ENCODE measurements at places on chromosomes 1 and 21.
A peak's percentile ranks its signal among the peaks of the same experiment; 100 is the strongest.

DNA sequence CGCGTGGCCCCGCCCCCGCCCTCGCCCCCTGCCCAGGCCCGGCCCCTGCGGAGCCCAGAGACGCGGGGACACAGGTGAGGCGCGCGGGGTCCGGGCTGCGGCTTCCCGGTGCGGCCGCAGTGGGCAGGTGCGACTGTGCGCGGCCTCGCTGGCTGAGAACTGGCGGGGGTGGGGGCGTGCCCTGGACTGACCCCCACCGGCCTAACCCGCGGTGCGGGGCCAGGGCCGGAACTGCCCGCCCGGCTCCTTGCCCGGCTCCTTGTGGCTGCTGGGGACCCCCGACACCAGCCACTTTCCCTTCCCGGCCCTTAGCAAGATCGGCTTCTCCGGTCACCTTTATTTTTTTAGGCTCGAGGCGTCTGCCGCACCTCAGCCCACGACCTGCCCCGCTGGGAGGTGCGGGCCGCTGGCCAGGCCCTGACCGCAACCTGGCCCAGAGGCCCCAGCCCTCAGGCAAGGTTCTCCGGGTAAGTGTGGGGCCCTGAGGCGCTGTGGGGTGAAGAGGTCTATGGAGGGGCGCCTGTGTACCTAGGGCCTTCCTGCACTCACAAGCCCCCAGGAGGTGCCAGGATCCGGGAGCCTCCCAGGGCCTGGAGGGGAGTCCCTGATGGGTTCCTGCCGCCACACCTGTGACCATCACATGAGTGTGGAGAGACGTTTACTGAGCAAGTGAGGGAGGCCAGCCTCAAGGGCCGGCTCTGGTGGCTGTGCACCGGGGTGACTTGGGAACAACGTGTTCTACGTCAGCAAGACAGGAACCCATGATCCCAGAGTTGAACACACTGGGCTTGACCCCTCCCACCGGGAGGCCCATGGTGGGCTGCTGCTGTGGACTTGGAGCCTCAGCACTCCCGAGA is at the start of gene SMIM1:
Gene SMIM1 (plus strand): TSS at position 35 of the 857 bp plus-strand sequence. CDS start 2,625 bp downstream, outside the sequence.
- no peak for DNase-seq

GRCh38 chr1:100443811-100444571 is 91.7 kb downstream of the CDC14A start:
- no peak for DNase-seq

- no peak for DNase-seq
Measured at GRCh38 chr21:42257091-42257765, 38.3 kb downstream of the ABCG1 start.

DNA sequence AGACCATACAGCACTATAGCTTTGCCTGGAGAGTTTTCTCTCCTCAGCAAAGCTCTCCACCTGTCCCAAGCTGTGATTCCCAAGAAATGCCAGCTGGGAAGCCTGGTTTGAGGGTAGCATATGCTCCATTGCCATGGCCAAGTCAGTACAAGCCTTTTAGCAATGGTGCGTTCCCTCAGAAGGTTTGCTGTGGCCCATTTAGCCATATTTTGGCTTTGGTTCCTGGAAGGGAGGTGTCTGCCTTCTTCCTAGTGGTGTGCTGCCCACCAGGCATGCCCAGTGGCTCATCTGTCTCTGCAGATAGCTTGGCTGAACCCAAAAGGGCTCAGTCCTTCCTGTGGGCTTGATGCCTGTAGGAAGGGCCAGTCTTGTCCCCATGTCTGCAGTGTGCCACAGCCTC is 32.4 kb downstream of the GALNT2 start:
- no peak for DNase-seq

DNA sequence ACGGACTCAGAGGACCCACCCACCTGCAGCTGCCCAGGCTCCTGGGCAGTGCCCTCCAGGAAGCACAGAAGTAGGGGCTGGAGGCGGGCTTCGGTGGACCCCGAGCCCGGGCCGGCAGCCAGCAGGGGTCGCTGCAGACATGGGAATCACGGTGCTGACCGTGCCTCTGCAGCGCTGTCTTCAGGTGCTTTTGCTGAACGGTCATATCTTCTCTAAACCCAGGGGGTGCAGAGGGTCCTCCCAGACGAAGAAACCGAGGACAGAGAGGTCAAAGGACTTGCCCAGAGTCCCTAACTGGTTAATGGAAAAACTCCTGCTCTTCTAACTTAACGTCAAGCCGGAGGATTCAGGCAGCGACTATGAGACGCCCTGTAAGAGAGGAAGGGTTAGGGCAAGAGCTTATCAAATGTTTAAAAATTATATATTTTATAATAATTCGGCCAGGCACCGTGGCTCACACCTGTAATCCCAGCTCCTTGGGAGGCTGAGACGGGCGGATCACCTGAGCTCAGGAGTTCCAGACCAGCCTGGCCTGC is 21.5 kb upstream of the LEFTY2 start:
- no peak for DNase-seq

DNA sequence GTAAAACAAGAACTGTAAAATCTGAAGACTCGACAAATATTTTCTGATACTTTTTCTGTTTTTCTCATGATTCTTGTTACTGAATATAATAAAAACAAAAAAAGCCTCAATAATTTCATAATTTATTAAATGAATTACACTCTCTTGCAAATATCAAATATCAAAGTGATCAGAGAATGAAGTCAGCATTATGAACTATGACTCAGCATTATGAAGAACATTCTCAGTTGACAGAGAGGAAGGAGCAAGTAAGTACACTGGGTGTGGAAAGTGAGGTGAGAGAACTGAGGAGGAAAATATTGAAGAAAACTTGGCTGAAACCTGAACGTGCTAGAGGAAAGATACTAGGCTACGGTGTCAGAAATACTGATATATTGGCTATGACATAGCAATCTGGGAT is 529.5 kb downstream of the KCNT2 start:
- DNase-seq = no peak

- DNase-seq = no peak
Measured at GRCh38 chr1:94282143-94282711, 44.8 kb upstream of the ARHGAP29 start.

- DNase-seq = no peak
Measured at GRCh38 chr1:225755671-225756319, 21.8 kb upstream of the SRP9 start.

DNA sequence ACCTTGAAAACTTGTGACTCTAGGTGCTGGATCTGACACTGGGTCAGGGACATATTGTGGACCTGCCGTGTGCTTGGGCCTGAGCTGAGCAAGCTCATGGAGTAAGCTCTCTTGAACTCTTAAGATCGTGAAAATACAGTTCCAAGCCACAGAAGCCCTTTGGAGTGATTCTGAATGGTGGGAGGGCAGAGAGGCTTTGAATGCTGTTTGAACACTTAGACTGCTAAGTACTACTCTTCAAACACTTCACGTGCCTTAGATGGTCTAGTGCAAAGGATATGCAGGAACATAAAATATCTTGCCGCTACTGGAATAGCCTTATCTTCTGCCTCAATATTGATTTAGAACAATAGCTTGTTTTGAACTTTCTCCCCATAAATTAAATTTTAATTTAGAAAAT is 21.6 kb downstream of the ROR1 start:
- no peak for DNase-seq

DNA sequence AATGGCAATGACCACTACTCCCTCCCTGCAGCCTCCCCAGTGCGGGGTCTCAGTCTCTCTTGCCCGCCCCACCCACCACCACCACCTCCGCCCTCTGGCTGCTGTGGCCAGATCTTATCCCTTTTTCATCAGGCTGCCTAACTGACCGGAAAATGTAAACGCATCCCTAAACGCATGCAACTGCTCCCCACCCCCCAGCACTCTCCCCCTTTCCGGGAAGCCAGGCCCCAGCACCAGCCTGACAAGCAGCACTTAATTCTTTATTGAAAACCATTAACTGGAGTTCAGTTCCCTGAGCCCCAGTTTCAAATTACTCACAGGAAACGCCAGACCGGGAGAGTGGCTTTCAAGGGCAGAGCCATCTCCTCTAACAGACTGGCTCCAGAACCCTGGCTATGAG is 147.7 kb downstream of the DMRTA2 start:
- DNase-seq = no peak

GRCh38 chr1:209659909-209660308 is 7.7 kb upstream of the LAMB3 start:
- no peak for DNase-seq

- DNase-seq = no peak
Measured at GRCh38 chr1:77007675-77008074, 140.4 kb downstream of the ST6GALNAC5 start.

GRCh38 chr1:178921499-178921898 is 50.6 kb upstream of the ANGPTL1 start:
- no peak for DNase-seq

DNA sequence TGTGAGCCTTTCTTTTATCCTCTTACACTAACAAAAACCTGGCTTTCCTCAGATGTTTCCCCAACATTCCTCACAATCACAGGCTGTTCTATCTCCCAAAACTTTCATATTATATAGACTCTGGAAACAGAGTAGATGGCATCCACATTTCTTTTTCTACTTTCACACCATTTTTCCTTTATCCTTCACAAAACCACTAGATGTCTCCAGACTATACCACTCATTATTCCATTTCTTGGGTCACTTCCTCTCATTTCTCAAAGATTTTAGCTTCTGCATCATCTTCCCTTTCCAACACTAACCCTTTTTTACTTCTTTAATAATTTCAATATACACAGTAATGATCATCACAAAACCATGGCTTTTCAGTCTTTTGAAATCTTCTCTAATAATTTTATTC is 286.0 kb upstream of the DEPDC1 start:
- DNase-seq = no peak

- no peak for DNase-seq
Measured at GRCh38 chr1:180974236-180974635, 48.4 kb downstream of the STX6 start.

- no peak for DNase-seq
Measured at GRCh38 chr1:29716306-29716705, 480.0 kb downstream of the PTPRU start.

- peak; percentile 39 for DNase-seq
Measured at GRCh38 chr1:7623842-7624241, 147.3 kb upstream of the VAMP3 start.

- no peak for DNase-seq
Measured at GRCh38 chr1:22105611-22106207, 37.2 kb downstream of the WNT4 start.

DNA sequence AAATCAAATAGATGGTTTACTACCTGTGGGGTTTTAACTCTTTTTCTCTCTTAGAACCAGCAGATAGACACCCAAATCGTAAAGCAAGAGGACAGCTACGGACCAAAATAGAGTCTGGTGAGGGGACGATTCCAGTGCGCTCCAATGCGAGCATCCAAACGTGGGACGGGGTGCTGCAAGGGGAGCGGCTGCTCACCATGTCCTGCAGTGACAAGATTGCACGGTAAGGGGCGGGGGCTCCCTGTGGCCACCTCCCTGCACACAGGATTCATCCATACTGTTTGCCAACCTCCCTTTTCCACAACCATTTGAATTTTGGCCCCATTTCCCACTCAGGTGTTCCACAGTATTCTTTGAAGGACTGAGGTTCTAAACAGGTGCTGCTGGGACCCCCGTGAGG is 102.8 kb downstream of the POFUT2 start:
- DNase-seq = no peak

DNA sequence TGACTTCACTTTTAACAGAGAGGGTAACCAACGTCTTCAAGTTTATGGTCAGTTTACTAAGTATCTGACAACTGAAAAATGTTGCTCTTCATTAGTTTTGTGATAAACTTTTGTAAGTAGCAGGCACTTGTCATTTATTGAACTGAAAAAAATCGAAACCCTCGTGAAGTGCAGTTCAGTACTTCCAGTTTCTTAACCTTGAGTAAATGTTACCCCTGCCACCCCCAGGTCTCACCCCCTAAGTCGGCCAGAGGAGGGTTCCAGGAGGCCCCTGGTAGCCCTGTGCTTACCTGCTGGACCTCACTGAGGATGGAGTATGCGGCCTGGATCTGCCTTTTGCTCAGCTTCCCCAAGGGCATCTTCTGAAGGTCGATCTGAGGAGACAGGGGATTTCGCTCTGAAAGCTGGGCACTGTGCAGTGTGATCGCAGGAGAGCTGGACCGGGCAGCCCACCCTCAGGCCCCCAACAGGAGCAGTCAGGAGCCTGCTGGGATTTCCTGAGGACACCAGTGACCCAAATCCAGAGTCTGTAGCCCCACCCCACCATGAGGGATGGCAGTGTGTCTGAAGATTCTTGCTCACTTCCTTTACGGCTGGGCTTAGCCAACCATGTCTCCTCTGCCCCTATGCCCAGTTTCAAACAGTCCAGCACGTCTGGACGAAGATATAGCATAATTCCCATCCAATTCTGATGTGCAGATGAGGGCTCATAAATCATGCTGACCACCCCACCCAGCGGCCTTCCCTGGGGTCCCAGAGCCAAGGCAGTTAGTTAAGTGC is 37.6 kb downstream of the PARP1 start:
- DNase-seq = no peak

DNA sequence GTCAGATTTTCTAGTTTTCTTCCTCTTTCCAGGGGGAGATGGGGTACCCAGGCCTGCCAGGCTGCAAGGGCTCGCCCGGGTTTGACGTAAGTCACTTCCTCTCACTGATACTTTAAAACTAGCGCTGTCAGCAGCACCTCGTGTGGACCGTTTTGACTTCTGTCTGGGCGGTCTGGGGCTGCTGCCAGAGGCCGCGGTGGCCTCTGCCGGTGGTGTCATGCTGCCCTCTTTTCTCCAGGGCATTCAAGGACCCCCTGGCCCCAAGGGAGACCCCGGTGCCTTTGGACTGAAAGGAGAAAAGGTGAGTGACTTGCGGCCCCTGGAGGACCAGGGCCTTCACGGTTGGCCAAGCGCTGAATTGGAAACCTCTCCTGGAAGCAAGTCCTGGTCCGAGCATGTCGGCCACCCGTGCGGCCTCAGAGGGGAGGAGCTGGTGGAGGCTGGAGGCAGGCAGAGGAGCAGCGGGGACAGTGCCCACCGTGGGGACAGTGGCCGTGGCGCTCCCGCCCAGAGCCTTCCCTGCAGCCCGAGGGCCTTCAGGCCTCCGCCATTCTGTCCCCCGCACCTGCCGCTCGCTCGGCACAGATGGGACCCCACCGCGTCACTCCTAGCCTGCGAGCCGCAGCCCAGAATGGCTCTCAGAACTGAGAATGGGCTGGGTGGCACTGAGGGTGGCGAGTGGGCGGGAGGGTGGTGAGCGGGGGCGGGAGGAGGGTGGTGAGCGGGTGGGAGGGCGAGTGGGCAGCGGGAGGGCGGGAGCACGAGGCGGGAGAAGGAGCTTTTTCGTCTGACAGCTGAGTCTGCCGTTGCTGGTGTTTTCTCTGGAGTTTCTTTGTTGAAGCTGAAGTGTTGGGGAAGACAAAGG is 9.4 kb downstream of the COL6A1 start:
- no peak for DNase-seq

GRCh38 chr1:156845055-156845952 is 13.6 kb downstream of the INSRR start:
- DNase-seq = no peak
